ENCODE measurements at places on chromosomes 3 and 15.

DNA sequence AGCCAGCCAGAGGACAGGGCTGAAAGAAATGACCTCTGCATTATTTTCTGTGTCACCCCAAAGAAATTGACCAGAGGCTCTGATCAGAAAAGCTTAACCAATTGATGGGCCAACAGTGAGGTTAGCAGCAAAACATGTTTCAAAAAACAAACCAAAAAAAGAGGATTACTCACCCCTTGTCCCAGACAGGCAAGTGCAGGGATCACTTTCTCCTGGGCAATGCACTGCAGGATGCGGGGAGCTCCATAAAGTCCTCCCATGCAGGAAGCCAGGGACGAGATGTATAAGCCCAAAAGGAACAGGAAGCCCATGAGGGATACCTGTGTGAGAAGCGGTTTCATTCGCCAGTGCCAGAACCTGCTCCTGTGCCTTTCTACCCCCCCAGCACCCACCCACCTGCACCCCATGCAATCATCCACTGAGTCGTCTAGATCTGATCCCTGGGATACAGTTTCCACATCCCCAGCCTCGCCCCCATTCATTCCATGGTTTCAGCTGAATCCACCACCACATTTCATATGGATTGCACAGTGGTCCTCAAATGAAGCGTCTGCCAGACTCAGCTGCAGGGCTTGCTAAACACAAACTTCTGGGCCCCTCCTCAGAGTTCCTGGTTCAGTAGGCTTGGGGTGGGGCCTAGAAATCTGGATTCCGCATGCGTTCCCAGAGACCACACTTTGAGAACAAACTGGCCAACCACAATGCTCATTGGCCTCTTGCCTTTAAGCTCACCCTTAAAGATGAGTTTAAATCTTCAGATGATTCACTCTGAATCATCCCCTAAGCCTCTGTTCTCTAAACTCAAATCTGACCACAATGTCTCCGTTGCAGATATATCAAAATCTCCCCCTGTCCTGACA, 54.4 kb upstream of the HEG1 start:
- no peak for DNase-seq

- no peak for DNase-seq
These were observed 37.7 kb upstream of the NAALADL2 start for GRCh38 chr3:174821477-174821876.

- DNase-seq = peak; percentile 11
These were observed 7.2 kb upstream of the MCF2L2 start for GRCh38 chr3:183435661-183436060.

DNA sequence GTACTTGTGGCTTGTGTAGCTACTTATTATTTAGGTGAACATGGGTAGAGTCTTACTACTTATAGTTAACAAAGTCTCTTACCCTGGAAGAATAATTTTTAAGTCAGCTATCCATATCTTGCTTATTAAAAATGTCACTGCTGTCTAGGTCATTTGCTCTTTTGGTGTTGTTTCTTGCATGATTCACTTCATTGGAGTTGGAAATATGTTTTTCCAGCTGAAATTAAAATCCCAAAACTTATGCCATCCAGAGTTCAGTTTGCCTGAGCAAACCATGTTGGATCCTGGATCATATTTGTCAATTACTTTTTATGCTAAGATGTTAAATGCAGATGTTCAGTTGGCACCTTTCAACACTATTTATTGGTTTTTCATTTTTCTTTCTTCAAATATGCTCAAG, 421.0 kb upstream of the RBMS3 start:
- no peak for DNase-seq

- DNase-seq = no peak
These were observed 129.9 kb downstream of the XXYLT1 start for GRCh38 chr3:195140816-195141793.

- DNase-seq = no peak
These were observed 550.2 kb downstream of the PYDC2 start for GRCh38 chr3:192011137-192011536.

GRCh38 chr15:38134252-38134651, 118.4 kb upstream of the SPRED1 start:
- no peak for DNase-seq

DNA sequence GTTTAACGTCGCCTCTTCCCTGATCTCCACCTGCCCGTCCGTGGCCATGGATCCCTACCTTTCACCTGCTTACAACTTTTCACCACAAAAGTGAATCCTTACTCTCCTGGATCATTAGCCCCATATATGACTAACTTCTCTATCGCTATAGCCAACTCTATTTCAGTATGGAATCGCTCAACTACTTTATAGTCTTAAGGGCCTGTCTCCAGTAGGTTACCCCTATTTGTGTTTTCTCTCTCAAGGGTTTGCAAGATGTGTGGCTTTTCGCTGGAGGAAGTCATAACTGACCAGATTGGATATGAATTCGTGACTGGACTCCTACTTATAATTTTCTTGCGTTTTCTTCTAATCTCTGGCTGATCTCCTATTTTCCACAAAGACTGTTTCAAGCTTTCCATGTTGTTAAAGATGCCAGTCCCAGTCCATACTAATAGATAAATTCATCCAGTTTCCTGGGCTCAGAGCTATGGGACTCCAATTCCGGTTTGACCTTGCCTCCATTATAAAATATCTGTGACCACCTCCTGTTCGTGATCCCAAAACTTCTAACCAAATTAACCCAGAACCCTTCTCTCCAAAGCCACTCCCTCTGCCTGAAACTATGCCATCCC, 1.3 kb upstream of the STAG1 start:
- DNase-seq = no peak

DNA sequence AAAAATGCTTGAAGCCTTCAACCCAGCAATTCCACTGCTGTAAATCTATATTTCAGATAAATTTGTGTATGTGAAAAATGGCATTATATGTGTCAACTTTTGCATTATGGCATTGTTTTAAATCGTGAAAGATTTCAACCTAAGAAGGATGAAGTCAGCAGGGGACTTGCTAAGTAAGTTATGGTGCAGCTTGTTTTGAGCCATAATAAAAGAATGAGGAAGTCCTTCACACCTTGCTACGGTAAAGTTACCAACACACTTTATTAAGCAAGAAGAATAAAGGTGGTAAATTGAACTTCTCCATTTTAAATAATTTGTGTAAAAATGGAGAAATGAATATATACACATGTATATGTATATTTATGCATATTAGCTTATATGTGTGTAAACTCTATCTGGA, 371.4 kb downstream of the ROBO2 start:
- no peak for DNase-seq

GRCh38 chr3:197749315-197749600, 425 bp upstream of the FYTTD1 start:
- DNase-seq = peak; percentile 75

DNA sequence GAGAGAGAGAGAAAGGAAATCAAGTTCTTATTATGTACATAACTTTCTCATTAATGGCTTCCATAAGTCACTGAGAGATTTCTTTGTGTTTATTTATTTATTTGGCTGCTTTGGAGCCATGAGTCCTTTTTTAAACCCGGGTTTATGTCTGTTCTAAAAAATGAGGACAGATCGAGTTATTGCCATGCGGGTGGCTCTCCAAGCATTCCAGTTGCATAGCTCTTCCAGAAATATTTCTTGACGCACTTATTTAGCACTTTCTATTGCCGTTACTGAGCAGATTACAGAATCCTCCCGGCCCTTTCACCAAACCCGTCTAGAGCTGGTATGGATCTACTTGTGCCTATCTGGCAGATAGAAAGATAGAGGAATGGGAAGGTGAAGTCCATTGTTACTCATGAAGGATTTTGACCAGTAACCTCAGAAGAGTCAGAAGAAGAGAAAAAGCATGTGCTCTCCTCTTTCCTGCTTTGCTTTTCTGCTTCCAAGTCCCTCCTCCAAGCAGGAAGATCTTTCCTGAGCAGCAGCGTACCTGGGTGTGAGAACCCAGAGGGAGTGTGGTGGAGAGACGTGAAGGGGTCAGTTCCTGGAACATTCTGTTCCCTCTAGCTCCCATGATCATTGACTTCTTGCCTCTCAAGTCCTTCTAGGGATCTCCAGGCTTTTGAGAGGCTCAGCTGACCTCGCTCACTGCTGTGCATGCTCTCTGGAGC, 112.8 kb downstream of the LPP start:
- no peak for DNase-seq

- no peak for DNase-seq
These were observed 34.6 kb downstream of the SRPRB start for GRCh38 chr3:133840055-133840737.

- DNase-seq = no peak
These were observed 6.5 kb upstream of the HPS3 start for GRCh38 chr3:149122721-149123578.

DNA sequence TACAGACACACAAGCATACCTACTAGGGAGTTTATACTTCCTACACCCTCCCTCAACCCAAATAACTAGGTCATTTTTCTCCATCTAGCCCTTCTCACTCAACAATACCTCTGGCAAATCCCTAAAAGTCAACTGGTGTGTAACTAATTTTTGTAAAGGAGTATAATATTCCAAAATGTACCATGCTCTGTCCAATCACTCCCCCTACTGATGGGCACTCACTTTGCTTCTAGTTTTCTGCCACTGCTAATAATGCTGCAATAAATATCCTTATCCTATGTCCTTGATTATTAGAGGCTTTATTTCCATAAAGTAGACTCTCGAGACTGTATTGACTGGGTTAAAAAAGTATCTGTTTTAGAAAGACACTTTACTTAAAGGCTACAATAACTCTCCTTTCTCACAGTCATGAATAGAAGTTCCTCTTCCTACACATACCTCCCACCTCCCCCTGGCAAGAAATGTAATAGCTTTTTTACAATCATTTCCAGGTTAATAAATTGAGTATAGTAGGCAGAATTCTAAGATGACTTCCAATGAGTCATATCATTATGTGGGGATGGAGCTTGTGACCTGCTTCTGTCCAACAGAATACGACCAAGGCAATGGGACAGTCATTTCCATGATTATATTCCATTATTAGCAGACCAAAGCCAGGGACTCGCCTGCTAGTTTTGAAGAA, 30.0 kb downstream of the SHQ1 start:
- no peak for DNase-seq

DNA sequence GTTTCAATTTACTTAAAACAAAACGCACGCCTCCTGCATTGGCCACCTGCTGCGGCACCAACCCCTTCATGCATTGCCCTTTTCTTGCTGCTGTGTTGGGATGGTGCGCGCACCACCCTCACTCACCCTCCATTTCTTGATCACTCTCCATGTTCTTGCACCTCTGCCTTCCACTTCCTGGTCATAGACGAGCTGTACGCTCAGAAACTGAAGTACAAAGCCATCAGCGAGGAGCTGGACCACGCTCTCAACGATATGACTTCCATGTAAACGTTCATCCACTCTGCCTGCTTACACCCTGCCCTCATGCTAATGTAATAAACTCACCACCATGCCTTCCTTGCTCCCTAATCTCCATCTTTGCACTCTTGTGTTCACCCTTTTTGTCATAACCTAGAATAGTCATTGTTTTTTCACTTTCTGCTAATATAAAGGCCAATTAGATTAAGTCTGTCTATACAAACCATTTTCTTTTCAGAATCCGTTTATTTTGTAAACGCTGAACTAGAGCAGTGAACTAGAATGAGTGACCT, 21.4 kb downstream of the TPM1 start:
- DNase-seq = no peak

- no peak for DNase-seq
These were observed 526.3 kb downstream of the OTOL1 start for GRCh38 chr3:162022911-162023310.

DNA sequence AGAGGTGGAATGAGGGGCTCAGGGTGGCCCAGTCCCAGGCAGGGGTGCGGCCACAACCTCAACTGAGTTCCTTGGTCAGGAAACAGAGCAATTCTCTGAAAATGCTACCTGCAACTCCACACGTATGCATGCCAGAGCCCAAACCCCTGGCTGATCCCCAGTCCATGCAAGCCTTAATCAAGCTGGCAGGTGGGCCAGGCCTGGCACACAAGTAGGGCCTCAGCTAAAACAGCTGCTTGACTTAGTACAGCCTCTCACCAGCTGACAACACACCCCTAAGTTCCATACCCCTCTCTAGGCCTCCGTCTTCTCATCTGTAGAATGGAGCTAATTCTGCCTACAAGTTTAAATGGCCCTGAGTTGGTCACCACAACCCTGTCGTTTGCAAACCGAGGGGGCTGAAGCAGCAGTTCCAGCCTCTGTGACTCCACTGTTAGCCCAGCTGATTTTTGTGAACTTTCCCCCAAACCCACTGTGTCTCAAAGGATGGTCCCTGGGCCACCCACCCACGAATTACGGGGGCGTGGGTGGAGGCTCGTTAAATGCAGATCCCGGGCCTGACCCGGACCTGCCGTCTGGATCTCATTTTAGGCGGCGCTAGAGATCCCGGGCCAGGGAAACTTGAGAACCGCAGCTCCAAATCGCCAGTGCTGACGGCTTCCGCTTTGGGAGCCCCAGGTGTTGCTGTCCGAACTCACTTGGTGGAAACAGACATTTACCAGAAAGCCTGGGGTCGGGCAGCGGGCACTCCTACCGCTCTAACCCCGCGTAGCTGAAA, 927 bp downstream of the CHDH start:
- no peak for DNase-seq

DNA sequence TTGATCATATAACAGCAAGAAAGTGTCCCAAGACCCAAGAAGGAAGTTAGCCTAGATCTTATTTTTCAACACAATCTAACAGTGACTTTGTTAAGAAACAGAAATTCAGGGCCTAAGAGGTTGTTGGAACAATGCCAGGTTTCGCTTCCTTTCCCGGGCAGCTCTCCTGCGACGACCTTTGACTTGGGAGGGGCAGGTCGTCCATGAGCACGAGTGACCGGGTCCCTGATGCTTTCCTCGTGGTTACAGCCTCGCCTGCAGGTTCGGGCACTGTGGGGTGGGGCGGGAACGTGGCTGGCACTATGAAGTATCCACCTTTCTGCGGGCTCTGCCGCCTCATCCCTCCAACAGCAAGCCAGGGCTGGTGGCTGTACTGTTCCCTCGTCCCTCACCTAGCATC, 90.1 kb upstream of the RGMA start:
- DNase-seq = no peak

- DNase-seq = no peak
These were observed 27.2 kb upstream of the ABHD17C start for GRCh38 chr15:80667936-80668335.

GRCh38 chr3:62332017-62332416, 41.3 kb downstream of the FEZF2 start:
- no peak for DNase-seq

GRCh38 chr15:66964111-66964738, 101.2 kb upstream of the SMAD3 start:
- DNase-seq = no peak

- DNase-seq = no peak
These were observed 192.2 kb downstream of the SUCLG2 start for GRCh38 chr3:67462187-67462586.

DNA sequence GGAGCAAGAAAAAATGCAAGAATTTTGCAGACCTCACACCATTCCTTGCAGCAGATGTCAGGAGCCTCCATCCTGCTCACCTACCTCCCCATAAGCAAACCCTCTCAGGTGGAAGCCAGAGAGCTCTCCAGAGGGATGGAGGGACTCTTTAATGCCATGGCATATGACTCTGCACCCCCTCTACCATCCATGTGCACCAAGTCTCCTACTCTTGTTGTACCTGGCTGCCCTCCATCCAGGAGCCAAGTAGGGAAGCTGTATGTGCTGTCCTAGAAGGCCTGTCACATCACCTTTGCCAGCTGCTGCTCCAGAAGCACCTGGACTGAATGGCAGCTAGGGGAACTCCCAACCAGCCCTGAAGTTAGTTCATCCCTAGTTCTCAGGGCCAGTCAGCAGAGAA, 38.5 kb upstream of the PRR20G start:
- no peak for DNase-seq
